Effector CD8-positive, alpha-beta T cell (primary cell): ENCODE measurements at places on chromosomes 16 and 17.

DNA sequence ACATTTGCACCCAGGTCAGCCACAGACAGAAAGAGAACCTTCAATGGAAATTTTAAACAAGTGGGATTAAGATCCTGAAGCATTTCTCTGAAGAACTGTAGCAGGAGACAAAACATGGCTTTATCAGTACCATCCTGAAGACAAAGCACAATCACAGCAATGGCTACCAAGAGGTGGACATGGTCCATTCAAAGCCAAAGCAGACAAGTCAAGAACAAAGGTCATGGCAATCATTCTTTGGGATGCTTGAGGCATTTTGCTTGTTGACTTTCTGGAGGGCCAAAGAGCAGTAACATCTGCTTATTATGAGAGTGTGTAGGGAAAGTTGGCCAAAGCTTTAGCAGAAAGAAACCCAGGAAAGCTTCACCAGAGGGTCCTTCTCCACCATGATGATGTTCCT, 248.2 kb downstream of the TOX3 start:
- DNase-seq: no peak

- no peak for DNase-seq
These were observed 1.6 kb upstream of the KRTAP2-4 start for GRCh38 chr17:41067281-41067680.

- DNase-seq: no peak
These were observed 120.6 kb upstream of the KCNJ16 start for GRCh38 chr17:69954241-69954925.

- DNase-seq: no peak
These were observed 295.5 kb upstream of the EEF2KMT start for GRCh38 chr16:5393070-5393469.

DNA sequence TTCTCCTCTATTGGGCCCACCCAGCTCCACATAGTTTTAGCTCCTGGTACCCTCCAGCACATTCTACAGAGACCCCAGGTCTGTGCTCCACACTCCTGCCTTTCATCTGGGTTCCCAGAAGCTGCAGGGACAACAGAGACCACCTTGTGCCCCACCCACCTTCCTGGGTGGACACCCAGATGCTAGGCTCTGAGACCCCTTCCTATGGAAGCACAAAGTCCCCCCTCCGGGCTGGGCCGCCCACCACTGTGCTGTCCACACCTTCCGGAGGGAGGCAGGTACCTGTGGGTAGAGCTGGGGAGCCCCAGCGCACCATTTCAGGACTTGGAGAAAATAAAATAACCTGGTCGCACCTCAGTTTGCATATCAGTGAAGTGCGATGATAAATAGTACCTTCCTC, 224.9 kb upstream of the FOXF1 start:
- no peak for DNase-seq

DNA sequence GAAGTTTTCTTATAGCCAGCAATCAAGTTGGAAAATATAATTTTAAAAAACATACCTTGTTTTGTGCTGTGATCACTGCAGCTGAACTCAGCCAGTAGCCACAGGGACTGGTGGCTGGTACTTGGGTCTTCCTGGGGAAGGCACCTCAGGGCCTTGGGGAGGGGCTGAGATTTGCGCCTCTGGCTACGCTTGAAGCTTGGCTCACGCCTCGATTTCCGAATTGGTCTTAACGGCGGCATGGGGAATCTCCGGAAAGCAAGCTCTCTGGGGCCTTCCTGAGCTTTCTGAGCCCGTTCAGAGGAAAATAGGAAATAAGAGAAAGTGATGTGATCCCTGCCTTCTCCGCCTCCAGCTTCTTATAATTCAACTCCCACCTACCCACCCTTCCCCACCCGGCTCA, 11.3 kb upstream of the USP7 start:
- no peak for DNase-seq

GRCh38 chr17:59124665-59125064, 18.0 kb upstream of the TRIM37 start:
- DNase-seq: no peak

- DNase-seq: no peak
These were observed 376.4 kb downstream of the SLC39A11 start for GRCh38 chr17:72715906-72716572.

DNA sequence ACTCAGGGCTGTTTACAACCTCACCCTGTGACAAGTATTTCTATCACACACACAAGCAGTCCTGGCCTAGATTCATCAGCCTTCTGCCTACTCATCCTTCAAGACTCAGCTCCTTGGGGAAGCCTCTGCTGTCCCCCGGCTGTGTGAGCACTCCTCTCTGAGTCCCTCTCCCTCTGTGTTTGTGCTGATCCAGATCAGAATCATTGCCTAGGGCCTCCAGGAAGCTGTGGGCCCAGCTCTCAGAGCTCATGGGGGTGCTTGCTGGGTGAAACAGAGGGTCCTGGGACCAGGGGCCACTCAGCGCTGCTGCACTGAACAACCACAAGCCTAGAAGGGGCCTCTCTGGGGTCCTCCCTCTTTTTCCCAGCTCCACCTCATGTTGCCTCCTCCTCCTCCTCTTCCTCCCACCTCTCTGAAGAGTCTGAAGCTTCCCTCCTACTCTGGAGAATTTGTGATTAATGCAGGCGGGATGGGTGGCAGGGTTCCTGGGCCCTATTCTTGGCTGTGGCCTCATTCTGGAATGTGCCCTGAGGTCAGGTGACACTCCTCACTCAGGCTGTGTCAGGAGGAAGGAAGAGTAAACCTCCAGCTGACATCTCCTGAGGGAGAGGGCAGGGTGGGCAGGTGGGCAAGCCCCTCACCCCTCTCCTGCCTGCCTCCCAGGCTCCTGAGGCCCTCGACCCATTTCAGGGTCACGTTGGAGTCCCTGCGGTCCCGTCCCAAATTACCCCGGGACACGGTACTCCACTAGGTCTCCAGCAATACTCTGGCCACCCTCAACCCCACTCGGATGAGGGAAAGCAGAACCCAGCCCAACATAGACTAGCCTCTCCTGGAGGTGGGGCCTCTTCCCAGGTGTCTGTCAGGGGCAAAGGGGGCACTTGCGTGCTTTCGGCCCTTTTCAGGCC, 10.1 kb downstream of the WFIKKN2 start:
- DNase-seq: no peak

DNA sequence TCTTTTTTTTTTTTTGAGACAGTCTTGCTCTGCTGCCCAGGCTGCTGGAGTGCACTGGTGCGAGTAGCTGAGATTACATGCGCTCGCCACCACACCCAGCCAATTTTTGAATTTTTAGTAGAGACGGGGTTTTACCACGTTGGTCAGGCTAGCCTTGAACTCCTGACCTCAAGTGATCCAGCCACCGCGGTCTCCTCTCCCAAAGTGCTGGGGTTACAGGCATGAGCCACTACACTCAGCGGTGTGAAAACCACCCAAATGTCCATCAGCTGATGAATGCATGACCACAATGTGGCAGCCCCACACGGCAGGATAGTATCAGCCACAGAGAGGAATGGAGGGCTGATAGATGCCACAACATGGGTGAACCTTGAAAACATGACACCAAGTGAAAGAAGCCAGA, 2.1 kb downstream of the P2RX5 start:
- DNase-seq: no peak

DNA sequence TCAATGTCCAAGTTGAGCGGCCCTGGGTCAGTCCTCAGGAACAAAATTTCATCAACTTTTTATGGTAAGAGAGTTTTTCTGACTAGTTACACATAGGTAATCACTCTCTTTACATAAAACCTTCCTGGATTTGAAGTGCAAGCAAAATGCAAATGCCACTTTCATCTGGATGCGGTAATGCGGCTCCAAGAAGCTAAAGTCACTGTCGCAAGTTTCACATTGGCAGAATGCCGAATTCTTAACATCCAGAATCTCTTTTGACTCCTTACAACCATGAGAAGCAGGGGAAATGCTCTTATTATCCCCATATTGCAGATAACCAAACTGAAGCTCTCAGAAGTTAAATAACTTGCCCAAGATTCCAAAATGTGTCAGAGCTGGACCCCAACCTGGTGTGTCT, 30.0 kb downstream of the MRPS23 start:
- DNase-seq: no peak

- DNase-seq: no peak
These were observed 100.5 kb upstream of the SHISA6 start for GRCh38 chr17:11140501-11140900.

- DNase-seq: no peak
These were observed 250.1 kb upstream of the CDH5 start for GRCh38 chr16:66116163-66117002.

GRCh38 chr16:75862098-75862386, 135.8 kb upstream of the CPHXL start:
- DNase-seq: no peak

GRCh38 chr17:28427371-28427770, 21.4 kb upstream of the SLC46A1 start:
- DNase-seq: no peak

DNA sequence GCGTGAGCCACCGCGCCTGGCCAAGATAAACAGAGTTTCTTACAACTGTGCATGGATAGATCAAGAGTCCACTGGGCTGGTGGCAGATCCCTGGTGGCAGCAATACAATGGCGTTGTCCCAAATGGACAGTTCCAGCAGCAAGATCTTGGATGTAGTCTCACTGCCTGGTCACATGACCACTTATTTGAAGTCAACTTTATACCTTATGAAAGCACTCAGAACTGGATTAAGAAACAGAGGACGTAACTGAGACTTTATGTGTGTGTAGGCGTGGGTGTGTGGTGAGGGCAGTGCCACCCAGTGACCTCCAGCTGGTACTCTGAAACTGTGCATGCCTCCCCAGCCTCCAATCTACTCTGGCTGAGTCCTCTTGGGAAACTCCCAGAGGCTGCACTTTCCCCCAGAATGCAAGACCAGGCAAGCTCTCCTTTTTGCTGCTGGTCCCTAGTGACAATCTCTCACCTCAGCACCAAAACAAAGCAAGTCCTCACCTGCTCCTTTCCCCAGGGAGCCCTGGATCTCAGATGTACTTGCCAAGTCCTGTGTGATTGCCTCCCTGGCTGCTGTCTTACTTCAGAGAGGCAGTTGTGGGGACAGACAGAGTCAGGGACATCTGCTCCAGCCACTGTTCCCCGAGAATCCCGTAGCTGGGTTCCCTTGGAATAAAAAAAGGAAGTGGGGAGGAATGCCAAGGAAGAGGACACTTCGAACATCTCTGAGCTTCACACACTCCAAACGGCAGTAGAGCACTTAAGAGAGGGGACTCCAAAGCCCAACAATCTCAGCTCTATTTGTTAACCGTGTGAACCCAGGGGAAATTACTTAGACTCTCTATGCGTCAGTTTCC, 11.7 kb upstream of the ST6GALNAC2 start:
- DNase-seq: no peak

DNA sequence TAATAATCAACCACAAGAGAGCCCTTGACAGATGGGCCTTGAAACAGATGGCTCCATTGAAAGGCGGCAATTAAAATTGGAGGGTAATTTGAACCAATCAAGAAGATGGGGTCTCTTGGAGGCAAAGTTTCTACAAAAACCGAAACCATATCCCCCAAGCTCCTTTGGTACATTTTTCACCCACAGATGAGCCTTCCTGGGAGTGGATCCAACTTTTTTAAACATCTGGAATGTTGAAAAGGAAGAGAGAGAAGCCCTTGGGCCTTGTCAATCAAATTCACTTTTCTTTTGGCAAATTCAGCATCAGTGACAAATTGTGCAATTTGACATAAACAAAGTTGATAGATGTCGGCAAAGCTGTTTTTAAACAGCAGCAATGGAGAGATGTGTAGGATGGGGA, 13.2 kb upstream of the NUP93 start:
- DNase-seq: no peak

- no peak for DNase-seq
These were observed 448 bp downstream of the KCTD19 start for GRCh38 chr16:67326115-67326471.

- no peak for DNase-seq
These were observed 8.0 kb downstream of the TBC1D24 start for GRCh38 chr16:2482708-2483534.

DNA sequence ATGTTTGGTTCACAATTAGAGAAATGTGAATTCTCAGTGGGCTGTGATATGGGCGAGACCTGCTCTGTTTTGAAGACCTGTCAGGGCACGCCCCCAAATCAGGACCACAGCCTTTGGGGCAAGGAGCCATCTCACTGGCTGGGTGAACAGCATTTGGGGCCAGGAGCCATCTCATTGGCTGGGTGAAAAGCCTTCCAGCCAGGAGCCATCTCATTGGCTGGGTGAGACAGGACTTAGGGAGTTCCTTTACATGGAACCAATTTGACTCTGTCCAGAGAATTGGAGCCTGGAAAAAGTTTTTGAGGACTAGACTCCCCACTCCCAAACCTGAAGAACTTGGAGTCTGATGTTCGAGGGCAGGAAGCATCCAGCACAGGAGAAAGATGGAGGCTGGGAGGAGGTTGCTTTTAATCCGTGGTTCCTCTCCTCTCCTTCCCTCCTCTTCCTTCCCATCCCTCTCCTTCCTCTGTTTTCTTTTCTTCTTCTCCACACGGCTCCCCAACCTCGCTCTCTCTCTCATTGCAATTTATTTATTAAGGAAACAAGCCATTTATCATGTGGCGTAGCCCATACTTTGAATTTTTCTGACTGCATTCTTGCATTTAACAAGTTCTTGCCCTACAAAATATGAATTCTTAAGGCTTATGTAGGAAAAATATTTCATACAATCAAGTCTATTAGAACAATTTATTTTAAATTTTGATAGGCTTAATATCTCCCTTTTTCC, 19.7 kb downstream of the FOXL1 start:
- no peak for DNase-seq

GRCh38 chr17:68462381-68463210, 5.3 kb upstream of the WIPI1 start:
- peak; percentile 50 for DNase-seq

- DNase-seq: no peak
These were observed 115.1 kb downstream of the ABCA8 start for GRCh38 chr17:68840073-68840472.

GRCh38 chr17:50480854-50481490, 2.3 kb downstream of the RSAD1 start:
- DNase-seq: no peak

DNA sequence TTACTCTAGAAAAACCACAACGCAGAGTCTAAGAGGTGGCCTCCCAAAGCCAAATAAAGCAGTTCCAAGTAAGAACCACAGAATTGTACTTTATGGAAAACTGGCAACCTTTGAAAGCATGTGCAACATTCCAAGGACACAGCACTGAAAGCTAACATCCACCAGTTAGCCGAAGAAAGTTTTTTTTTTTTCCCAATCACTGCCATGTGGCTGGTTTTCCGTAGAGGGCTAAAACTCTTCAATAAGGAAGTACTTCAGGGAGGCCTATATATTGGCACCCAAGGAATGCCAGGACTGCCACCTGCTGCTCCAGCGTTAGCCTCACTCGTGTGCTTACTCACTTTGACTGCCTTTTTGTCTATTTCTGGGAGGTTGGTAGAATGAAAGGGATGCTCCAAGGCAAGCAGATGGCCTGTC, 25.2 kb downstream of the CEP95 start:
- no peak for DNase-seq

- no peak for DNase-seq
These were observed 14.4 kb upstream of the ABCC3 start for GRCh38 chr17:50620237-50620636.
